Omental fat pad (tissue), 4 donors: ENCODE measurements at places on chromosomes 7 and 10. TPM values are rescaled to one million over a fixed set of nuclear protein-coding genes. Genes with fewer than 3 reads are reported as not detected.

The NHLRC2 gene
- total RNA-seq, result 24.2 TPM

DNA sequence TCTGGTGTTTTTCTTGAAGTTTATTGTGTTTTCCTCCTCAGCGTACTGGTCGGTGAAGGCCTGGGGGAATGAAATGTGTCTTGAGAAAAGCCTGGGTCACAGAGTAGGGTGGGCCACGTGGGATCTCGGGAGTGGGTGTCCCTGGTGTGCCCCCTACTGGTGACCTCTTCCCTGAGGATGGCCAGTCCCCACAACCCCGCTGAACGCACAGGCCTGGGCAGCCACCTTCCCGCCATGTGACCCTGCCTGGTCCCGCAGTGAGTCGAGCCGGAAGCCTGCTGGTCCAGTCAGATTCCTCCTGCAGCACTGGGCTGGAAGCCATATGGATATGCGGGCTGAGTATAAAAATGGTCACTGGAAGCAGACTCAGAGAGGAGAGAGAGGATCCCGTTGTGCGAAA lies 52.9 kb upstream of the GNA12 start:
- no peak for DNase-seq

- no peak for DNase-seq
Measured at GRCh38 chr10:124369986-124370385, 48.7 kb downstream of the OAT start.

- no peak for DNase-seq
Measured at GRCh38 chr7:32043688-32044087, 26.5 kb downstream of the PDE1C start.

GRCh38 chr7:73840715-73841379 lies 1.5 kb downstream of the METTL27 start:
- DNase-seq, result no peak

- DNase-seq, result no peak
Measured at GRCh38 chr7:1246871-1247526, 14.3 kb downstream of the UNCX start.
